PC-9 (cell line): ENCODE measurements at places on chromosomes 7 and 10. TPM values are rescaled to one million over a fixed set of nuclear protein-coding genes. Genes with fewer than 3 reads are reported as not detected.

SORBS1 gene
- 5.0 and 5.5 TPM in 2 replicates for total RNA-seq

FFAR4 gene
- total RNA-seq, result 0.25 TPM in 1 of 2 replicates, not detected in the other

CPA2 gene
- not detected in 2 replicates for total RNA-seq

UTF1 gene
- total RNA-seq, result not detected in 2 replicates

PRSS37 gene
- not detected in 2 replicates for total RNA-seq

ARID5B gene
- total RNA-seq, result 7.4 and 8.5 TPM in 2 replicates

ADAMTS14 gene
- 1.9 and 2.7 TPM in 2 replicates for total RNA-seq

GPR37 gene
- 1.8 and 1.9 TPM in 2 replicates for total RNA-seq

SPACDR gene
- total RNA-seq, result 1.4 and 4.2 TPM in 2 replicates

ZMIZ1 gene
- 47.6 and 48.5 TPM in 2 replicates for total RNA-seq

- H3K4me3 ChIP-seq, result no peak overlapping the region
- H3K36me3 ChIP-seq, result no peaks in the 10 kb centered on the region
- no peaks in the 10 kb centered on the region for H3K4me1 ChIP-seq
- no peaks in the 10 kb centered on the region for H3K27me3 ChIP-seq
- no peak for DNase-seq
- no peak overlapping the region for H3K27ac ChIP-seq
These were observed 46.5 kb downstream of the TFEC start for GRCh38 chr7:115984105-115984504.

DNA sequence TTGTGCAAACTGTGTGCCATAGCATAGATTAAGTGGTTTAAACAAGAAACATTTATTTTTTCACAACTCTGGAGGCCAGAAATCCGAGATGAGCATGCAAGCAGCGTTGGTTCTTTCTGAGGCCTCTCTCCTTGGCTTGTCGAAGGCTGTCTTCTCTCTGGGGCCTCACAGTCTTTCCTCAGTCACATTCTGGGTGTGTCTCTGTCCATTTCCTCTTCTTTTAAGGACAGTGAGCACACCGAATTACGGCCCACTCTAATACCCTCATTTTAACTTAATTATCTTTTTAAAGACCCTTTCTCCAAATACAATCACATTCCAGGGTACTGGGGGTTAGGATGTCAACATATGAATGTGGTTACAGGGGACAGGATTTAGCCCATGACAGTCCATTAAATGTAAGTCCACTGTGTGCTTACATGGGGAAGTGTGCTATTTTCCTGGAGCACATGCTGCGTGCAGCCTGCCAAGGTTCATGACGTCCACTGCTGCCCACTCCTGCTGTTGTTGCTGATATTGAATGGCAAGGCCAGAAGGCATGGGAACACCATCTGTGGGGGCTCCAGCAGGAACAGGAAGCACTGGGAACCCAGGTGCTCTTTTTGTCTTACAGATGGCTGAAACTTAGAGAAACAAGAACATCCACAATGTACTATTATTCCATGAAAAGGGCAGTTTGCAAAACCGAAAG, 365.5 kb downstream of the GALNT17 start:
- DNase-seq, result no peak
- no peak overlapping the region for H3K27ac ChIP-seq
- no peak overlapping the region for H3K4me3 ChIP-seq
- peaks cover 15% of the 10 kb centered on the region for H3K27me3 ChIP-seq
- no peaks in the 10 kb centered on the region for H3K4me1 ChIP-seq
- no peaks in the 10 kb centered on the region for H3K36me3 ChIP-seq

GRCh38 chr7:155585951-155586350, 39.6 kb upstream of the CNPY1 start:
- no peak overlapping the region for H3K4me3 ChIP-seq
- no peaks in the 10 kb centered on the region for H3K4me1 ChIP-seq
- H3K27ac ChIP-seq, result no peak overlapping the region
- H3K36me3 ChIP-seq, result no peaks in the 10 kb centered on the region

DNA sequence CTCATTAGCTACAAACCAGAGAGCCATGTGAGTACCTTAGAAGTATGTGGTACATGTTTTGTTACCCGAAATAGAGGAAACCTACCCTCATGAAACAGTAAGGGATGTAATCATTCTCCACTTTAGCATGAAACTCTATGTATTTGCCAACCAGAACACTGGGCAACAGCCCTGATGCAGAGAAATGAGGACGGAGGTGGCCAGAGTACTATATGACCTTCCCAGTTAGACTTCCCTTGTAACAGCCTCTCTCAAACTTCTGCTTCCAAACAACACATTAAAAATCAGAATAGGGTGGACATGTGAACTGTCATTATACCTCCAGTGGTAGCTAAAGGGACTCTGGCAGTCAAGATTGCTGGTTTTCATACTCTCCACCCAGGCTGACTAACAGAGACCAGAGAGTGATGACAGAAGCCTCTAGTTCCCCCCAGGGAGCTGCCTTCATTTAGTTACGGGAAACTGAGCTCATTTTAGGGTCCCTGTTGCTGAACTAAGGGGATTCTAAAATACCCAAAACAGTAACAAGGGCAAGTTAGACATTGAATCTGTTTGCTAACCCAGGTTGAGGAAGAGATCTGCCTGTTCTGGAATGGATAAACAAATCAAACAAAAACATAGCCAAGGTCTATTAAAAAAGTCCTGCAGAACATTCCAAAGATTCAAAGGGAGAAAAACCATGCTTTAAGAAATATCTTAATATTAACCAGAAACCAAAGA, 83.1 kb downstream of the VPS41 start:
- no peak overlapping the region for H3K27ac ChIP-seq
- no peaks in the 10 kb centered on the region for H3K36me3 ChIP-seq
- no peaks in the 10 kb centered on the region for H3K27me3 ChIP-seq
- H3K4me3 ChIP-seq, result no peak overlapping the region
- DNase-seq, result no peak
- no peaks in the 10 kb centered on the region for H3K4me1 ChIP-seq

GRCh38 chr7:93530701-93531100, 43.8 kb downstream of the CALCR start:
- no peak overlapping the region for H3K27ac ChIP-seq
- no peak for DNase-seq
- H3K4me3 ChIP-seq, result no peak overlapping the region

DNA sequence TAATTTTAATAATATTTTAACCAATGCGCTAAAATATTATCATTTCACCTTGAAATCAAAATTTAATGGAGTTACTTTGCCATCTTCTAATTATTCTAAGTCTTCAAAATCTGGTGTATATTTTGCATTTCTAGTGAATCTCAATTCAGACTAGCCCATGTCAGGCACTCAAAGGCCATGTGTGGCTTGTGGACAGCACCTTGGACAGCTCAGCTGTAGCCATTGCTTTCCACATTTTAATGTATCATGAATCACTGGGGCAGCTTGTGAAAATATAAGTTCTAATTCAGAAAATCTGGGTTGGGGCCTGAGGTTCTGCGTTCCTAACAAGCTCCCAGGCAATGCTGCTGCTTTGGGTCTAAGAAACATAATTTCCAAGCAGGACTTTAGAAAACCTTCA, 57.2 kb downstream of the MGAM2 start:
- H3K27me3 ChIP-seq, result no peaks in the 10 kb centered on the region
- peak; percentile 12 for DNase-seq
- no peaks in the 10 kb centered on the region for H3K4me1 ChIP-seq
- no peak overlapping the region for H3K27ac ChIP-seq
- H3K4me3 ChIP-seq, result no peak overlapping the region
- H3K36me3 ChIP-seq, result no peaks in the 10 kb centered on the region

GRCh38 chr7:149261316-149261828, 624 bp upstream of the ZNF783 start:
- H3K4me1 ChIP-seq, result peaks cover 16% of the 10 kb centered on the region; the same call in 1 of the 2 replicates
- 0 out of 2 replicates have a peak, but pooled peaks cover 8% of the 10 kb centered on the region for H3K36me3 ChIP-seq
- peak; percentile 23 for DNase-seq
- peak overlapping the region; percentile 74 for H3K27ac ChIP-seq
- peak overlapping the region; percentile 89 for H3K4me3 ChIP-seq

DNA sequence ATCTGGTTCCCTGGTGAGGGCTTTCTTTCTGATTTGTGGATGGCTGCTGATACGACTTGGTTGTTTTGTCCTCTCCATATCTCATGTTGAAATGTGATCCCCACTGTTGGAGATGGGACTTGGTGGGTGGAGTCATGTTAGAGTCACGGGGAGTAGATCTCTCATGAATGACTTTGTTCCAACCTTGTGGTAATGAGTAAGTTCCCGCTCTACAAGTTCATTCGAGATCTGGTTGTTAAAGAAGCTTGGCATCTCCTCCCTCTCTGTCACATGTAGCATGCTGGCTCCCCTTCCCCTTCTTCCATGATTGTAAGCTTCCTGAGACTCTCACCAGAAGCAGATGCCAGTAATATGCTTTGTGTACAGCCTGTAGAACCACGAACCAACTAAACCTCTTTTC, 37.1 kb upstream of the NXPH1 start:
- H3K4me3 ChIP-seq, result no peak overlapping the region
- DNase-seq, result no peak
- no peaks in the 10 kb centered on the region for H3K4me1 ChIP-seq
- no peaks in the 10 kb centered on the region for H3K36me3 ChIP-seq
- H3K27me3 ChIP-seq, result no peaks in the 10 kb centered on the region
- no peak overlapping the region for H3K27ac ChIP-seq

DNA sequence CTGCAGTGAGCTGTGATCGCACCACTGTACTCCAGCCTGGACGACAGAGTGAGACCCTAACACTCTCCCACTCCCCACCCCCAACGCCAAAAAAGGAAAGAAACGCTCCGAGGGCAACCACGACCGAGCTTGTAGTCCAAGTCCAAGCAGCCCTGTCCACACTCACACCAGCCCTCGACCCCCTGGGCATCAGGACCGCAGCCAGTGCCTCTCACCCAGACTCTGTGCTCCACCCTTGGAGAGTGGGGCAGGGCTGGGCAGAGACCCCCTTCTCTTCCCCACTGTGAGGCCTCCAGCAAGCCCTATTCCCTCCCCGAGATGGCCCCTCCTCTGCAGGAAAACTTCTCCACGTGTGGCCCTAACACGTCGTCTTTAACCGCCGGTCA, 82.6 kb downstream of the FOXL3 start:
- peaks cover 77% of the 10 kb centered on the region for H3K27me3 ChIP-seq
- H3K27ac ChIP-seq, result no peak overlapping the region
- no peaks in the 10 kb centered on the region for H3K4me1 ChIP-seq
- DNase-seq, result no peak
- H3K4me3 ChIP-seq, result no peak overlapping the region
- H3K36me3 ChIP-seq, result no peaks in the 10 kb centered on the region

GRCh38 chr7:106542550-106543220, 118.3 kb downstream of the CCDC71L start:
- no peaks in the 10 kb centered on the region for H3K36me3 ChIP-seq
- peak; percentile 70 for DNase-seq
- no peak overlapping the region for H3K4me3 ChIP-seq
- H3K27ac ChIP-seq, result no peak overlapping the region

DNA sequence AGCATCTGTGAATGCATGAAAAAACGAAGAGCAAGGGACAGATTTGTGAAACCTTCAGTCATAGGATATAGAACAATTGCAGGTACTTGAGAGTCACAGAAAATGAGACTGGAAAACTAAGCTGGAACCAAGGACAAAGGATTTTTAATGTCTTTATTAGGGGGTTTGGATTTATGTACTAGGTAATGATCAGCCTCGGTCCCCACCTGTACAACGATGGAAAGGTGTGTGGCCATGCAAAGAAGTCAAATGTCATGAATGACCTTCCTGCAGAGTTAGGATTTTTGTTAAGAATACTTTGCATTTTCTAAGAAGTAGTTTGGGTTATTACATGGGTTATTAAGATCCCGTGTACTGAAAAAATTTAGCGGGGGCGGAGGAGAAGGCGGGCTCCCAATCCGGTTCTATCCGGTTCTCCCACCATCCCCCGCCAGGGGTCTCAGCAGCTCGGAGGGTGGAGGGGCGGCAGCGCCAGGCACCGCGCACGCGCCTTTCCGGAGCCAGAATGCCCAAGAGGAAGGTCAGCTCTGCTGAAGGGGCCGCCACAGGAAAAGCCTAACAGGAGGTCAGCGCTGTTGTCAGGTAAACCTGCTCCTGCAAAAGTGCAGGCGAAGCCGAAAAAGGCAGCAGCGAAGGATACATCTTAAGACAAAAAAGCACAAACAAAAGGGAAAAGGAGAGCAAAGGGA, 327.5 kb upstream of the PLXDC2 start:
- DNase-seq, result no peak
- H3K4me1 ChIP-seq, result no peaks in the 10 kb centered on the region
- no peaks in the 10 kb centered on the region for H3K36me3 ChIP-seq

GRCh38 chr10:75444781-75445386, 13.5 kb downstream of the LRMDA start:
- H3K4me1 ChIP-seq, result peaks cover 8% of the 10 kb centered on the region; the same call in 1 of the 2 replicates
- H3K27me3 ChIP-seq, result no peaks in the 10 kb centered on the region
- no peak overlapping the region for H3K4me3 ChIP-seq

- H3K4me1 ChIP-seq, result no peaks in the 10 kb centered on the region
- no peak for DNase-seq
- H3K27ac ChIP-seq, result no peak overlapping the region
- no peak overlapping the region for H3K4me3 ChIP-seq
- 0 out of 2 replicates have a peak, but pooled peaks cover 8% of the 10 kb centered on the region for H3K27me3 ChIP-seq
These were observed 94.0 kb downstream of the ADARB2 start for GRCh38 chr10:1643161-1643907.

DNA sequence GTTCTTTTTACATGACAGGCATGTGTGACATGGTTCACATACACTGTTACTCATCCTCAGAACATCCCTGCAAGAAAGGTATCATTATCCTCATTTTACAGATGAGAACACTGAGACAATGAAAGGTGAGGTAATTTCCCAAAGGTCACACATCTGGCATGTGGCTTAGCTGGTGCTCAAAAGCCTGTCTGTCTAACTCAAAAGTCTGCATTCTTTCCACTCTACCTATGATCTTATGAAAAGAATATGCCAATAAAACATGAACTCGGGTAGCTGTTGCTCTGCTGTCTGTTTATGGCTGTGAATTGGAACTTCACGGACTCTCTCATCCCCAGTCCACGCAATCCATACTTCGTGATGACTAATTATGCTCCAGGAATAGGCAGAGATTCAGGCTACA, 79.0 kb upstream of the ODAD2 start:
- H3K27ac ChIP-seq, result no peak overlapping the region
- H3K36me3 ChIP-seq, result no peaks in the 10 kb centered on the region
- no peak for DNase-seq
- no peaks in the 10 kb centered on the region for H3K27me3 ChIP-seq
- H3K4me3 ChIP-seq, result no peak overlapping the region
- H3K4me1 ChIP-seq, result no peaks in the 10 kb centered on the region

DNA sequence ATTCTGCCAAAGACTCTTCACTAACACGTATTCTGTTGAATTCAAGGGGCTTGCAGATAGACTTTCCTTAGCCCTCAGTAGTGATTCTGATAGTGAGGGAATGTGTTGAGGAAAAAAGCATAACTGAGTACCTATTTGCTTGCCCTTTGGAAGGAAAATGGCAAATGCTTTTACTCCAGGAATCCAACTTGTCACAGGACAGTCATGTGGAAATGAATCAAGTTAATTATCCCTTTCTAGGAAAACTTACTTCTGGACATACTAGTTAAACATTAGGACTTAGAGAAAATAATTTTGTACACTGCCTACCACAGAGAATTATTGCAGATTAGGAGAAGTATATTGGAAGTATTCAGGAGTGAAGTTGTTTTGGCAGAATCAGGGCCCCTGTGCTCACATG, 148.9 kb upstream of the SLC13A1 start:
- no peak overlapping the region for H3K4me3 ChIP-seq
- no peaks in the 10 kb centered on the region for H3K36me3 ChIP-seq
- no peak for DNase-seq
- no peak overlapping the region for H3K27ac ChIP-seq
- no peaks in the 10 kb centered on the region for H3K4me1 ChIP-seq
- H3K27me3 ChIP-seq, result no peaks in the 10 kb centered on the region
